Effector memory CD4-positive, alpha-beta T cell (primary cell): ENCODE measurements at places on chromosomes 7 and 10.
A peak's percentile ranks its signal among the peaks of the same experiment; 100 is the strongest.

DNA sequence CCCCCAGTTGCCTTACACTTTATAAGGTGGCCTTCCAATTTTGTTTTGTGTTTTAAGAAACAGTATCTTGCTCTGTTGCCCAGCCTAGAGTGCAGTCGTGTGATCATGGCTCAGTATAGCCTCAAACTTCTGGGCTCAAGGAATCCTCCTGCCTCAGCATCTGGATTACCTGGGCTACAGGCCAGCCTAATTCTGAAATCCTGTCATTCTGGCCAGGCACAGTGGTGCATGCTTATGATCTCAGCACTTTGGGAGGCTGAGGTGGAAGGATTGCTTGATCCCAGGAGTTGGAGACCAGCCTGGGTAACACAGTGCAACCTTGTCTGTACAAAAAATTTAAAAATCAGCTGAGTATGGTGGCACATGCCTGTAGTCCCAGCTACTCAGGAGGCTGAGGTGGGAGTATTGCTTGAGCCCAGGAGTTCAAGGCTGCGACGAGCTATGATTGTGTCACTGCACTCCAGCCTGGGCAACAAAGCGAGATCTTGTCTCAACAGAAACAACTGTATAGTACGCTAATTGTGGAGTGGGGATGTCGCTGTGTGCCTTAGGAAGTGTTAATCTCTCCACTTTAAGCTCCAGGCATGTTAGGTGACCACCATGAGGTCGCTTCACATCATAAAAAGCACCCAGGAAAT lies 24.7 kb upstream of the RBM33 start:
- H3K27me3 ChIP-seq, result no peaks in the 10 kb centered on the region
- H3K4me1 ChIP-seq, result no peaks in the 10 kb centered on the region
- H3K36me3 ChIP-seq, result no peaks in the 10 kb centered on the region
- H3K4me3 ChIP-seq, result no peak overlapping the region
- DNase-seq, result no peak

GRCh38 chr7:24722386-24723177 lies 34.7 kb downstream of the GSDME start:
- DNase-seq, result no peak
- no peaks in the 10 kb centered on the region for H3K36me3 ChIP-seq
- no peak overlapping the region for H3K4me3 ChIP-seq
- no peaks in the 10 kb centered on the region for H3K4me1 ChIP-seq
- H3K27ac ChIP-seq, result no peak overlapping the region

DNA sequence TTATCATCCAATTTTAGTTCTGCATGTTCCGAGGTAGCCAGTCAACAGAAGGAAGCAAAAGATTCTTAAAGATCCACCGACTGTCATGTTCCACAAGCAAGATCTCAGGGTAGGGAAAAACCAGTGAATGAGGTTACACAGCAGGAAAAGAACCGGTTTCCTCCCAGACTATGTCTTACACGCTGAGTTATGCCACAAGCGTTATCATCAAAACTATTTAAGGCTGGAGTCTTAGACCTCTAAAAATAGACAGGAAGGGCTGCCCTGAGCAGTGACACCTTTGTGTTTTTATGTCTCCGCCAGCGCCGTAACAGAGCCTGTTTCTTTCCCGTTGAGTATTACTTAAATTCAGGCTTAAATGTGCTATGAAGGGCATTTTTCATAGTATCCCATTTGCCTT lies 48.3 kb downstream of the PROSER2 start:
- H3K27me3 ChIP-seq, result no peaks in the 10 kb centered on the region
- DNase-seq, result no peak
- H3K4me3 ChIP-seq, result no peak overlapping the region
- no peaks in the 10 kb centered on the region for H3K36me3 ChIP-seq
- no peak overlapping the region for H3K27ac ChIP-seq

DNA sequence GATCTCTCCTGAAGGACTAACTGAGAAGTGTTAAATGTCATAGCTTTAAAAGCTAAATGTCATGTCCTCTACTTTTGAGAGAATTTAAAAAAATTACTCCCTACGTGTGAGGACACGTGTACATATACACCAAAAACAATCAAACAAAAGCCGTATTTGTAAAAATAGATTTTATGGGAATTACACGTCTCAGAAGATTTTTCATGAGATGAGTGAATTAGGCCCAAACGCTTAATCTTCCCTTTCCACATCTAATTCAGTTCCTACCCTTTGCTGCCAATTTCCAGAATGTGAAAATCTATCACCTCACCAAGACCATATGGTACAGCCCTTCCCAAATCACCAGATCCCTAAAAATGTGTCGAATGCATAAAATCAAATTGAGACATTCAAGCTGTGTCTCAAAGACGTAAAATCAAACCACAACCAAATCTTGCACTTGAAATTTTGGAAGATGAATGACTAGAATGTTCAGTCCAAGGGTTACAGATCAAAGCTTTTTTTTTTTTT lies 1.0 kb upstream of the CTTNBP2 start:
- H3K4me3 ChIP-seq, result no peak overlapping the region
- peaks cover 4% of the 10 kb centered on the region for H3K4me1 ChIP-seq
- H3K27ac ChIP-seq, result no peak overlapping the region
- H3K36me3 ChIP-seq, result no peaks in the 10 kb centered on the region
- DNase-seq, result no peak

- peak; percentile 41 for DNase-seq
- no peak within 1 kb of the TSS for H3K27ac ChIP-seq
- no peaks in the 10 kb centered on the region for H3K36me3 ChIP-seq
- peaks cover 51% of the 10 kb centered on the region for H3K27me3 ChIP-seq
- peaks cover 9% of the 10 kb centered on the region for H3K4me1 ChIP-seq
These were observed at the start of gene SPAG6 for GRCh38 chr10:22345301-22346095. TSS of gene SPAG6 (plus strand) at chr10:22345496. CDS start at chr10:22345612, 116 bp downstream.

DNA sequence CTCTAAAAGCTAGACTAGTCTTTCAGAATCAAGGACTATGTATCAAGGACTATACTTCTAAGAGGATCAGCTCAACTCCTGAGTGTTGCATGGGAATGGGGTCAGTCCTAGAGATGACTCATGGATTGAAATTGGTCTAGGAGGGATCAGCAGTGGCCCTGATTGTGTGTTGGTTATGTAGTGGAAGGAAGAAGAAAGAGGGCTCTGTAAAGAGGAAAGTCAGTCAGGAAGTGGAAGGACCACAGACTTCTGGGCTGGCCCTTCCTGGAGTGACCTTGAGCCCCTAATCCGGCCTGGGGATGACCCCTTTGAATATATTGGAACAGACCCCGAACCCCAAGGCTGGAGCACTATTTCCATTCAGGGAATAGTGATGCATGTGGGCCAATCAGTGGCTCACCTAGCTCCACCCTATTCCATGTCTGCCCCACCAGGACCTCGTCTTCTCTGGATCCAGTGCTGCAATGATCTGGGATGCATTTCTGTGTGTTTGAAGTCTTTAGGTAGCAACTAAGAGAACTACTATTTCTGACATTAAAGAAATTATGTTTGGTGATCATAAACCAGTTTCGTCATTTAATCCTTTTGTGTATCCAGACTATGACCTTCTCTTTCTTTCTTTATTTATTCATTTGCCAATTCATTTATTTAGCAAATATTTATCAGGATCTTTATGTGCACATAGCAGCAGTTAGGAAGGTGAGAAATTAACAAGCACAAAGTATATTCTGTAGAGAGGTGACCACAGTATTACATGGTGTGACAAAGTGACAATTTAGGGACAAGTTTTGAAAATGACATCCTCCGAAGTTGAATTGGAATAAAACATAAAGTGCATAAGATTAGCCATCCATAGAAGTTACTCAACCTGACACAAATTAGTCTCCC lies 48.6 kb upstream of the KIF5B start:
- H3K27ac ChIP-seq, result no peak overlapping the region
- H3K36me3 ChIP-seq, result no peaks in the 10 kb centered on the region
- no peaks in the 10 kb centered on the region for H3K27me3 ChIP-seq
- H3K4me1 ChIP-seq, result no peaks in the 10 kb centered on the region

DNA sequence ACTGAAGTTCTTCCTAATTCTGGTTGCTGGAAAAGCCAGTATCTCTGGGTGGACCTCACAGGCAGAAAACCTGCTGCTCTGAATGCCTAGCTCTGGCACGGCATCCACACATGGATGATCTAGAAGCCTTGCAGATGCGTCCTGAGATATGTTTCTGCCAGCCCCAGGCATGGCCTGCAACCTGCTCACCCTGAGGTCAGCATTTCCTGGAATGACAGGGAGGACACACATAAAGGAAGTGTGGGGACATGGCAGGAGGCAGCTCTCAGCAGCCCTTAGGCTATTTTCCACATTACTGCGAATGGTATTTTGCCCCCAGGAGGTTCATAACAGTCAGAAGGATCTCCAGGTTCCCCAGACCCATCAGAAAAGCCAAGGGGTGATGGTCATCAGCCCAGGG lies 23.2 kb downstream of the PLXNA4 start:
- no peak overlapping the region for H3K27ac ChIP-seq
- H3K27me3 ChIP-seq, result no peaks in the 10 kb centered on the region
- no peaks in the 10 kb centered on the region for H3K36me3 ChIP-seq
- H3K4me1 ChIP-seq, result no peaks in the 10 kb centered on the region
- H3K4me3 ChIP-seq, result no peak overlapping the region
- DNase-seq, result no peak
